Left forelimb (tissue), 1 donor: ENCODE measurements at places on chromosomes 16 and 17.

- DNase-seq = no peak
Observed at GRCh38 chr17:51908841-51909537, 249.5 kb downstream of the CA10 start.

DNA sequence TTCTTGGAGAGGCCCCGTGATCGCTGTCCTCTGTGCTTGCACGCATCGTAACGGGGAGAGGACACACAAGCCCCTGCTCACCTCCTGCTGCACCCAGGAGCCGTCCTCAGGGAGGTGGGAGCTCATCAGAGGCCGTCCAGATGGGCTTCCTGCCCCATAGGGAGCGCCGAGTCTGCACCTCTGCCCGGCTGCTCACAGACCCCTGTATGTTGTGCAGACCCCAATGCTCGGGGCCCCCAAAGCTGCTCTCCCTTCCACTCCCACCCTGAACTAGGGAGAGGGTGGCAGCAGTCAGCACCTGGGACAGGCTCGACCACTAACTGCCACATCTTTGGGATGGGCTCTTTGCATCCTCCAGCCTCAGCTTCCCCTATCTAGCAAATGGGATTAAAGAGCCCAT lies 4.4 kb upstream of the ZNF469 start:
- DNase-seq = no peak

DNA sequence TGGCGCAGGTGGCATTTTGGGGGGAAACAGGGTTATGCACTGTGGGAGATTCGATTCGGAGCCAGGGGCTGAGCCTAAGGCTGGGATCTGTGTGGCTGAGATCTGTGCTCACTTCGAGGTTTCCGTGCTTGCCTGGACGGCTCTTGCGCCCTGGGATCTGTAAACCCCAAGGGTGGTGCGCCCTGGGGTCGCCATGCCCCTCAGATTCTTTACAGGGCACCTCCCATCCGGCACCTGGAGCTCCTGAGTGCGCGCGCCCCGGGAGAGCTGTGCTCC lies 377 bp downstream of the SLC13A5 start:
- DNase-seq = no peak

- DNase-seq = no peak
Observed at GRCh38 chr17:10513299-10514067, 4.9 kb downstream of the MYH1 start.

- DNase-seq = no peak
Observed at GRCh38 chr17:58626905-58627304, 64.9 kb downstream of the TEX14 start.

- no peak for DNase-seq
Observed at GRCh38 chr16:24583494-24583893, 44.1 kb downstream of the RBBP6 start.

DNA sequence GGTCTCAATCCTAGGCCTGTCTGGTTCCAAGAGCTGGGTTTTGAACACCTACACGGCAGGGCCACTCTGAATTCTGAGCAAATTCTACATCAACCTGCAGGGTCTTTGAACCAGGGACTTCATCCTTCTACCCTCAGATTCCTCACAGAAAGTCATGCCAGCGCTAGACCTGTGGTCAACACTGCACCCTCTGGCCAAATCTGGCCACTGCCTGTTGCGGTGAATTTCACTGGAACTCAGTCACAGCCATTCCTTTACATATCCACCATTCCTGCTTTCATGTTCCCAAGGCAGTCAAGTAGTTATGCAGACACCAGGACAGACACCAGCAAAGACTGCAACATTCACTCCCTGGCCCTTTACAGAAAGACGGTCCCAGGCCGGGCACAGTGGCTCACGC lies 144.6 kb downstream of the C16orf95 start:
- DNase-seq = no peak

DNA sequence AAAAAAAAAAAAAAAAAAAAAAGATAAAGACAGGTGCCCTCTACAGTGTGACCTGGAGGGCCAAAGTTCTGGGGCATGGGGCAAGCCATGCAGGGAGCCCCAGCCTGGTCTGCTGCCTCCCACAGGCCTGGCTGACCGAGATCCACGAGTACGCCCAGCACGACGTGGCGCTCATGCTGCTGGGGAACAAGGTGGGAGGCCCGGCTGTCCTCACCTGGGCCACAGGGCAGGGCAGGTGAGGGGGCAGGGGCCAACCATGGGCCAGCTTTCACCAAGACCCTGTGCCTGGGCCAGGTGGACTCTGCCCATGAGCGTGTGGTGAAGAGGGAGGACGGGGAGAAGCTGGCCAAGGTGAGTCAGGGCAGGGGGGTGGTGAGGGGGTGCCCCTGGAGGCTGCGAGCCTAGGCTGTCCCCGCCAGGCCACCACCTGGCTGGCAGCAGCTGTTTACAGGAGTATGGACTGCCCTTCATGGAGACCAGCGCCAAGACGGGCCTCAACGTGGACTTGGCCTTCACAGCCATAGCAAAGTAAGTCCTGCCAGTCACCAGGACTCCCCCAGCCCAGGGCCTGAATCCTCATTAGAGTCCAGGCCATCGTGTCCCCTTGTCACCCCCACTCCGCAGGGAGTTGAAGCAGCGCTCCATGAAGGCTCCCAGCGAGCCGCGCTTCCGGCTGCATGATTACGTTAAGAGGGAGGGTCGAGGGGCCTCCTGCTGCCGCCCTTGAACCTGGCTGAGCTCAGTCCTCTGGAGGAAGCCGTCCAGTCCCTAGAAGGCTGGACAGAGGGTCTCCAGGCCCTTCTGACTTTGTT lies 2.7 kb upstream of the TRAF7 start:
- no peak for DNase-seq

DNA sequence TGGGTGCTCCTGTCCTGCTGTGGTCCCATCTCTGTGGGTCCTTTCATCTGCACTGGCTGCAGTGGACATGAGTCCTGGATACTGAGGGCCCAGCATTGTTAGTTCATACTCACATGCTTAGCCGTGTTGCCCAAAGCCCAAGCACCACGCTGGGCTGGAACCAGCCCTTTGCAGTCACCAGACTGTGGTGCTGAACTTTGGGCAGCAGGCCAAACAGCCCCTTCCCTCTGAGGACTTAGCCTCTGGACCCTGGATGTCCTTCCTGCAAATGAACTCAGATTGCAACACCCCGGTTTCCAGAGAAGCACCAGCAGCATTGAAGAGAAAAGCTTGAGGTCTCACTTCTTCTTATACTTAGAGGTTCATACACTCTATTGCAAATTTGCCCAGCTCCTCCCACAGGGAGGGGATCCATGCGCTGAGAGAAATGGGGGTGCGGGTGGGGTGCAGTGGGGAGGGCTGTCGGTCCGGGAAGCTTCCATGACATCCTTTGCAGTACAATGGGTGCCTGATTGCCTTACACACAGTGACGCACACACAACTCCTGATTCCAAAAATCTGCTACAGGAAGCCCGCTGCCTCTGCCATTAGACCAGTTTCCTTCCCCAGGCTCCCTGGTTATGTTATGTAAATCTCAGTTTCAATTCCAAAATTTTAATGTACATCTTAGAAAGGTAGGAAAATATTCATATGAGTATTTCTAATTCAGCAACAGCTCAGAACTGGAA lies 65.8 kb downstream of the RGS9 start:
- DNase-seq = no peak

DNA sequence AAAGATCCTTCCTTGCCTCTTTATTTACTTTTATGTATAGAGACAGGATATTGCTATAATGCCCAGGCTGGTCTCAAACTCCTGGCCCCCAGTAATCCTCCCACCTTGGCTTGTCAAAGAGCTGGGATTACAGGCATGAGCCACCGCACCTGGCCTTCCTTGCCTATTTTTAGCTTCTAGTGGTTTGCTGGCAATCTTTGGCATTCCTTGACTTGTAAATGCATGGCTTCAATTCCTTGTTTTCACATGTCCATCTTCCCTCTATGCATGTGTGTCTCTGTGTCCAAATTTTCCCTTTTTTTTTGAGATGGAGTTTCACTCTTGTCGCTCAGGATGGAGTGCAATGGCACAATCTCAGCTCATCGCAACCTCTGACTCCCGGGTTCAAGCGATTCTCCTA lies 22.5 kb downstream of the HEXIM2 start:
- DNase-seq = no peak

GRCh38 chr17:27871407-27871806 lies 21.8 kb downstream of the LYRM9 start:
- DNase-seq = no peak

DNA sequence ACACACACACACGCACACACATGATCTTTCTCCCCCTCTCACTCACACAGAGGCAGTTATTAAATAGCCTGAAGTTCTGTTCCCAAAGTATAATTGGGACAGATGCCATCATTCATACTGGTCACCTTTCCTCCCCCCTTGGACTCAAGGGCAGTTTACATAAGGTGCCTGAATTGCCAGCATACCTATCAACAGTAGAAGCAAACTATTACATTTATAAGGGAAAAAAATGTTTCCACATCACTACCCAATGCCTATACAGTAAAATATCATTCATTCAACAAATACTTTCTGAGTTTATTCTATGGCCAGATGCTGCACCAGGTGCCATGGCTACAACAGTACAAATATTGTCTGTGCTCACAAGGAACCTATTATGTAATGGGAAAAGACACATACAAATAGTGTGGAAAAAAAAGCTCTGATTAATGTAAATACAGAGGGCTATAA lies 6.3 kb downstream of the CNTD1 start:
- DNase-seq = no peak

DNA sequence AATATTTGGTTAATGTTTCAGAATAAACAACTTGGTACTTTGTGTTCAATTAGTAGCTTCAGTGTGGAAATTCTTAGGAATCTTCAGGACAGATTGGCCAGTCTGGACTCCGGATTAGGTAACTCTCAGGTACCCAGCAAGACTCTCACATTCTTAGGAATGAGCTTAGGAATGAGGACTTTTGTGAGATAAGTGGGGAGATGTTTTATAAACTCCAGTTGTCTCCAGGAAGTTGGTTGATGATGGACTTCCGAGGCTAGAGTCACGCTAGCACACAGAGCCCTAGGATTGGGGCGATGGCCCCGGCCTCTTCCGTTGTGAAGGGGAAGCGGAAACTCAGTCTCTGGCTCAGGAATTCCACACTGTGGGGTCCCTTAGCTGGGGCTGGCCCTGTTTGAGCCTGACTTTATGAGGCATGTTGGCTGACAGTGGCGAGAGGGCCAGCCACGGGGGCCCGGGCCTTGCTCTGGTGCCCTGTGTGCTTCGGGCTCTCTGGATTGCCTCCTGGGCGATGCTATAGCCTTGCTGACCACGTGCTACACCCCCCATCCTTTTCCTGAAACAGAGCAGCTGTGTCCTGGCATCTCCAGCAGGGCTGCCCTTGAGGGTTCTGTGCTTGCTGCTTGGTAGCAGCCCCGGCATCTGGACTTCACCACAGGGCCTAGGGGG lies 32.4 kb downstream of the RAB11FIP3 start:
- no peak for DNase-seq

DNA sequence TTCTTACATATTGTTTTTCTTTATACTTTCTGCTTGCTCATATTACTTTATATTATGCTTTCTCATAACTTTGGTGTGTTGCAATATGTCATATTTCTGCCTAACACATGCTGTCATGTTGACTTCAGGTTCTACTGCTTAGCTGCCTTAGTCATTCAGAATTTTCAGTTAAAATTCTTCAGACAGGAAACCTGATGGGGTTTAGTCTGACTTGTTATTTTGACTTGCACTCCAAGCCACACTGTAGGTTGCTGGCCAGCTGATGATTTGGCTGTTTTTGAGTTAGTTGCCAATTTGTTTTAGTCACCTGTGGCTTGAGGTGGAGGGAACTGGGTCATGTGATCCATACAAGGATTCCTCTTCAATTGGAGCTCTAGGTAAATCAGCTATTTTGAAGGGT lies 315.4 kb downstream of the MAP2K6 start:
- no peak for DNase-seq

GRCh38 chr17:33949100-33949499 lies 306.0 kb upstream of the CCL2 start:
- DNase-seq = no peak

GRCh38 chr16:4839942-4840341 lies 7.1 kb downstream of the GLYR1 start:
- no peak for DNase-seq

DNA sequence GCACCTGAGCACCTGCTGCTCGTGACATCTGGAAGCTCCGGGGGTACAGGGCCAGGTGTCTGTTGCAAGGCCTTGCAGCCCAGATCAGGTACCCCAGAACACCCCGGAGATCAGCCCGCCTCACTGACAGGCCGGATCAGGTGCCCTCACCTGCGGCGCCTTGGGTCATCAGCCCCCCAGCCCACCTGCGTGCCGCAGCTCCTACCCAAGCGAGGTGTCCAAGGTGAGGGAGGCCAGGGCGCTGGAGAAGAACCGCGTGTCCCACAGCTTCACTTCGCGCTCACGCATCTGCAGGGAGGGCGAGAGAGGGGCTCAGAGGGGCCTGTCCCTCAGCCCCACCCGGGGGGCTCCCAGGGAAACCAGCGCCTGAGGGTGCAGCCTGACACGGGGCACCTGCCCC lies 16.1 kb downstream of the VASN start:
- no peak for DNase-seq

- DNase-seq = no peak
Observed at GRCh38 chr17:37820995-37821713, 76.3 kb upstream of the HNF1B start.

DNA sequence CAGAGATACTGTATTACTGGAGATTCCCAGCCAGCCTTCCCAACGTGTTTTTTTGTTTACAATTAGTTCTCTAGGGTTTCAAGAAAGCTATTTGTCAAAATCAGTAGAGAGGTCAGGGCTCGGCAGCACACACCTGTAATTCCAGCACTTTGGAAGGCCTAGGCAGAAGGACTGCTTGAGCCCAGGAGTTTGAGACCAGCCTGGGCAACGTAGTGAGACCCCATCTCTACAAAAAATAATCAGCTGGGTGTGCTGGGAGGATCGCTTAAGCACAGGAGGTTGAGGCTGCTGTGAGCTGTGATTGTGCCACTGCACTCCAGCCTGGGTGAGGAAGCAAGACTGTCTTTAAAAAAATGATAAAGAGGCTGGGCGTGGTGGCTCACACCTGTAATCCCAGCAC lies 19.4 kb downstream of the CBX1 start:
- DNase-seq = no peak

DNA sequence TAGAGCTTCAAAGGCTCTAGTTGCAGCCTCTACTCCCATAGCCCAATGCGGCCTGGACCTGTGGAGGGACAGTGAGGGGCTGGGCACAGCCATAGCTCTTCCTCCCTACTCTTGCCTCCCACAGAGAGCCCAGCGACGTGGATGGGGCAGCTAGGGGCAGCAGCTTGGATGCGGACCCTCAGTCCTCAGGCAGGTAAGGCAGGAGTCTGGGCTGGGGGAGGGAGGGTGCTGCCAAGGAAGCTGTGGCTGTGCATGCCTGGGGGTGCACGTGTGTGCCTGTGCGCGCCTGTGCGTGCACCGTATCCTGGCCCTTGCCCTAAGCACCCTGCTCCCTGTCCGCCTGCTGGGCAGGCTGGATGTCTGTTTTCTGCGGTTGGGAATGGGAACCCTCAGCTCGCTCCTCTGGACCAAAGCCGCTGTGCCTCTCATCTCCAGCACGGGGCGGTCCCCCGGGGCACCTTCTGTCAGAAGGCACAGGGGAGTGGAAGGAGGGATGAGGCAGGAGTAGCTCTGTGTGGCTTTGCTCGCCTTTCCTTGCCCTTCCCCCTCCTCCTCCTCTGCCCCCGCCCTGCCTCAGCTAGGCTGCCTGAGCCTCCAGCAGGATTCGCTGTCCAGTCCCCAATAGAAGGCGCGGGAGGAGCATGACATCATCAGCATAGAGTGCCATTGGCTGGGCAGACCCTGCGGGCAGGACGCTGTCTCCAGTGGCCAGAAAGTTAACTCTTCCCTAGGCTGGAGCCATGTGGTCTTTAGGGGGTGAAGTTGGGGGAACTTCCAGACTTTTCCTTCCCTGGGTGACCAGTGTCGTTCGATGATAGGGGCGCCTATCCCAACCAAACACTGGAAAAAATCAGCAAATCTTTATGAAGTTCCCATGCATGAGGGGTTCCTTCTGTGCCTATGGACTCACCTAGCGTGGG lies 797 bp downstream of the PRCD start:
- peak; percentile 94 for DNase-seq
